ENCODE measurements at places on chromosomes 4 and X. TPM values are rescaled to one million over a fixed set of nuclear protein-coding genes. Genes with fewer than 3 reads are reported as not detected.

DNA sequence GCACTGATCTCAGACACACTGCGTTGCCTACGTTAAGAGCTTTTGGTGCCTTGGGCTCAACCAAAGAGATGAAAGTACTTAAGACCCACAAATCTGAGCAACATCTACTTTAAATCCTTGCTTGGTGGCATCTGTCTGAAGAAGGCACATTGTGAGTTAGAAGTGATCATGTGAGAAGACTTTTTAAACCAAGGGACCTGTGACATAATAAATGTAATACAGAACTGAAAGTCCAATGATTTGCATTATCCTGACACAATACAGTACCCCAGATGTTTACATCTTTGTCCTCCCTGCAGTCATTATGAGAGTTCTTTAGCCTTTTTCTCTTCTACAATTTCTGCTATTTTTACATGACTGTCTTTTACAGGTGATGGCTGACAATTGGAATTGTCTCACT lies 96.7 kb upstream of the FTHL17 start:
- DNase-seq, result no peak

DNA sequence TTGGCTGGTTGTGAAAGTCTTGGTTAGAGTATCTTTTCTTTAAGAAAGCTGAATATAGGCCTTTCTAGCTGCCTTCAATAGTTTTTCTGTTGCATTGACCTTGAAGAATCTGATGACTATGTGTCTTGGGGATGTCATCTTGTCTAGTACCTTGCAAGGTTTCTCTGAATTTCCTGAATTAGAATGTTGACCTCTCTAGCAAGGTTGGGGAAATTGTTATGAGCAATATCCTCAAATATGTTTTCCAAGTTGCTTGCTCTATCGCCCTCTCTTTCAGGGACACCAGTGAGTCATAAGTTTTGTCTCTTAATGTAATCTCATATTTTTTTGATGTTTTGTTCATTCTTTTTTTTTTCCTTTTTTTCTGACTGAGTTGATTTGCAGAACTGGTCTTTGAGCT lies 194.7 kb downstream of the RAB28 start:
- no peak for DNase-seq

GRCh38 chr4:174483792-174484191 lies 38.5 kb downstream of the HPGD start:
- DNase-seq, result no peak

DNA sequence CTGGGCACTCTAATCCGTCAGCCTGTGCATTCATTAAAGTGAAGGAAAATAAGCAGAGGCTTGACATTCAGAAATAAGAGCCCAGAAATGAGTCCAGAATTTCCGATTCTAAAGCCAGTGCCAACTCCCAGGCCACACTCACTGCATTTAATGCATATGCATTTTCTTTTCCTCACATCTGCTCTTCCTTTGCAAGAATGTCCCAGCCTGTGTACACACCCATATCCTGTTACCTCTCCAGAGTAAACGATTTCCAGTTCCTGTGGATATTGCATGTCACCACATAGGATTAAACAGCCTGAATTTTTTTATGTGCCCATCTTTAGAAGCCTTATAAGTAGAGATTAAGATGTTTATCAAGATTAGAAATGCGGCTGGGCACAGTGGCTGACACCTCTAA lies 27.5 kb downstream of the ARX start:
- DNase-seq, result no peak

The FGF16 gene
- 0.42 TPM for polyA plus RNA-seq

DNA sequence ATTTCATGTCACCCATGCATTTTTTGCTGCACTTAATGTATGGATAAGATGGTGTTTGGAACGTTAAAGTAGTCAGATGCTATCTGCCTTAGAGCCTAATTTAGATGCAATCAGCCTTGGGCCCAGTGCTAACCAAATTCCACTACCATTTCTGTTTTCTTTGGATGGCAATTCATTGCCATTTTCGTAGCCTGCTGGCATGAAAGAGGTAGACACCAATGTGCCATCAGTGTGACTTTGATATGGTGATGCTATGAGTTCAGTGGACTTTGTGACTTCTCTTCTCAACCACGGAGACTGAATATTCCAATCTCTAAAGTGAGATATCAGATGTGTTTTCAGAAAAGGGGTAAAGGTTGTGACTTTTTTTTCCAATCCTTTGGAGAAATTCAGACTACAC lies 1.5 kb downstream of the ETFDH start:
- DNase-seq, result no peak

- DNase-seq, result no peak
These were observed 712 bp downstream of the STX18 start for GRCh38 chr4:4541040-4541631.

- no peak for DNase-seq
These were observed 743.3 kb upstream of the SLIT2 start for GRCh38 chr4:19508442-19508841.
